CD4-positive, alpha-beta T cell treated with Interleukin-15 for 4 hours (primary cell): ENCODE measurements at places on chromosomes 5 and 9.

DNA sequence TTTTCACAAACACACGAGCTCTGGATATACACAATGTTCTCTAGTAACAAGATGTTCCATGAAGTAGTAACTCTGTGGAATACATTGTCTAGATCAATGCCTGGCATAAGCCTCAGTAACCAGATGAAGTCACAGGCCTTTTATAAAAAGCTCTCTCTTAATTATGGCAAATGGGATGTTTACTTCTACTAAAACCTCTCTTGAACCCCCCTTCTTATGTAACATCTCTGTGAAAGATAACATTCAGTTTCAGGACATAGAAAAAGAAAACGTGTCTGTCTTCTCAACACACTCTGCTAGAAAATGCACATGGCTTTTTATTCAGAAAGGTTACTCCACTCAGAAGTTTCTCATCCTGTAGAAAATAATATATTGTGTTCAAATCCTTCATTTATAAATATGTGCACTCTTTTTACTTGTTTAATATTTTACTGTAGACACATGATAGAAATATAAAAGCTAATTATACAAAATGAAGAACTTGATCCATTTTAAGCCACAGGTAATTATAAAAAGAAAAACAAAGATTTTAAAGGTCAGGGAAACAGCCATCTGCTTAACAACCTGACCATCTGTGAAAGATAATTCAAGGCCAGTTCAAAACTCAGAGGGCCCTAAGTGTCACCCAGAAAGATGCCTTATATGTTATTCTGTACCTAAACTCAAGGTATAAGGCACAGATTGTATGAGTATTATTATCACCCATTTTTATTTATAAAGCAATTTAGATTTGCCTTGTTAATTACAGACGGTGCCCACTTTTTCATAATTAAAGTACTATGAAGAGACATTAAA is 812.0 kb downstream of the CDH18 start:
- DNase-seq = no peak

DNA sequence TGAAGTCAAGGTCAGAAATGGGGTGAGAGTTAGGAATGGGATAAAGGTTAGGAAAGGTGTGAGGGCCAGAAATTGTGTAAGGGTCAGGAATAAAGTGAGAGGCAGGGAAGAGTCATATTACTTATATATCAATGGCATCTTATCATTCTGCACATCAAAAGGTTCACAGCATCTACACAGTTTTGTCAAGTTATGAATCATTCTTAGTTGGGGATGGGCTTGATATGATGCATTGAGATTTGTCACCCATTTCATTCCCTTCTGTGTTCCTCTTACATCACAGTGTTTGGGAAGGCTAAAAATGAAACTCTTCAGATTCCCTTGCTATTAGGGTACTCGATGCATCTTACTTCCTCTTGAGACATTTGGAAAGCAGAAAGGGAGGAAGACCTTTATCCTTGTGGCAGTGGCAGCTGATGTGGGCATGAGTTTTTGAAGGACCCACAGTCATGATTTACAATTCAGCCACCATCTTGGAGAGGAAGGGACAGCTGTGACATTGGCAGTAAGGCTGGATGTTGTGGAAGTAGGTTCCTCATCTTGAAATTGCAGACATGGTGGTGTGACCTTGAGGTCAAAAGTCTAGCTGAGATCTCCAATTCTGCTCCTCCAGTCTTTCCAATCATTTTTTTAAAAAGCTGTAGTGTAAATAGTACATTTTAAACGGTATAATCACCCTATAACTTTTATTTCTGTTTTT is 24.2 kb upstream of the NPR3 start:
- DNase-seq = no peak

DNA sequence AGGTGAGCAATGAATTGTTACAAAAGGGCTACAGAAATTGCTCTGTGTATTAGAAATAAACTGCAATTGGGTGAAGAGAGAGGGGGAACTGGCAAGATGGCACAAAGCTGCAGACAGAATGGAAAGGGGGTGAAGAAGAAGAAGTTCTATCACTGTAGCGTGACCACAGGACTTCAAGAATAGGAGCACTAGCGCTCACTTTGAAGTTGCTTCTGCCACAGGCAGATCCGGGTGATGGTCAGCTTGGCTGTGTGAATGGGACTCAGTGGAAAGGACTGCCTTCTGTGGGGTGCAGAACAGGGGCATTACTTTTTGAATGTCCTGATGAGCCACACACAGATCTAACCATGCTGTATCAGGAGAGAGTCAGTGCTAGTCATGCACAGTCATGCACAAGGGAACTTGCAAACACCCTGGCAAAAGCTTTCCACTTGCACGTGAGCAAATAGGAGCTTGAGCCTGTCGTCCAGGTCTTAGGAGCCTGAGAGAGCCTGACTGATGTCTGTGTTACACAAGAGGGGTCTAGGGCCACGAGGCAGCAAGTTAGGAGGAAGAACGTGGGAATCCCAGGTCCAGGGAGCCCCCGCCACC is 16.3 kb downstream of the IL5 start:
- DNase-seq = no peak

DNA sequence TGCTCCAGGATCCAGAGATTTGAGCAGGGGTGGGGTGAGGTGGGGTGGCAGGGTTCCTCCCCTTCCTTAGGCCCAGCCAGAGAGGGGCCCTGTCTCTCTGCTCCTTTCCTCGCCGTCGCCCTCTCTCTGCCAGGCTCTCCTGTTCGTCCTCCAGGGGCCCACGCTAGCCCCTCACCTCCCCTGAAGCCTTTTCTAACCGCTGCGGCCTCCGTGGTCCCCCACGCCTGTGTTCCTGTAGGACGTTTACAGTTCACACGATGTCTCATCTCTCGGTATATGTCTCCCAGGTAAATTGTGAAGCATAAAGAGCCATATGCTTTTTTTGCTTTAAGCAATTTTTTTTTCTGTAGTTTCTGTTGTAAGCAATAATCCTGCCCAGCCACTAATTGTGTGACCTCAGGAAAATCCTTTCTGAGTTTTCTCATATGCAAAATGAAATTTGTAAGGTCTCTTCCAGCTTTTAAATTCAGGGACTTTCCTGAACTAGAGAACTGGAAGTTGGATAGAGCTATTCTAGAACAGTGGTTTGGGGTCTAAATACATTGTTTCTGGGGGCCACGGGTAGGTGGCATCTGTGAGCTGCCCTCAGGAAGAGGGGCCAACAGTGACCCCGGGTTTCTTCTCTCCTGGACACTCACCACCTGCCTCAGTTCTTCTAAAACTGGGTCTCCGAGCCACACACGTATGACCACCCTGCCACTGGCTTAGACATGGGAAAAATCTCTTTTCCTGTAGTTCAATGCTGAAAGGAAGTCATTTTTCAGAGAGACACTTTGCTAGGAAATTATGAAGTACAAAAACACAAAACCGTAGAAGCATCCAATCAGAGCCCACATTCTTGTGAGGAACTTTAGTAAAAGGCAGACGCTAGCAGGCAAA is 50.2 kb upstream of the ZNF366 start:
- DNase-seq = no peak

GRCh38 chr9:133103183-133103986 is 17.7 kb downstream of the RALGDS start:
- peak; percentile 54 for DNase-seq
